Large intestine (tissue), 12 donors: ENCODE measurements at places on chromosomes 5 and 9.

- no peak for DNase-seq
Observed at GRCh38 chr9:117448066-117448465, 33.2 kb upstream of the ASTN2 start.

DNA sequence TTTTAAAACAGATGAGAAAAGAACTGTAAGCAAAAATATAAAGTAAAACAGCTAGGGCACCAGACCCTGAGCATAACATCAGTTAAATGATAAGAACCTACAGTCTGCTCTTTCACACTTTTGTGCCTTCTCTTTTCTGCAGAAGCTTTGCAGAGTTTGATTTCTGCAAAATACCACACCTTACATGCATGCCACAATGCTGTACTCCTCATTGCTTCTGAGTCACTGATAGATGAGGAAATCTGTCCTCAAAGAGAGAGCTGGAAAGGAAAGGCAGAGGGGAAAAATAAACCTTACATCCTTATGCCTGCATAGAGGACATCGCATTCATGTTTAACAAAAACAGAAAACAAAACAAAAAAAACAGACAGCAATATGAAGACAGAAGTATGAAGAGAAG lies 142.9 kb downstream of the ATPSCKMT start:
- no peak for DNase-seq

GRCh38 chr9:96026655-96027213 lies 151.2 kb downstream of the ERCC6L2 start:
- no peak for DNase-seq

DNA sequence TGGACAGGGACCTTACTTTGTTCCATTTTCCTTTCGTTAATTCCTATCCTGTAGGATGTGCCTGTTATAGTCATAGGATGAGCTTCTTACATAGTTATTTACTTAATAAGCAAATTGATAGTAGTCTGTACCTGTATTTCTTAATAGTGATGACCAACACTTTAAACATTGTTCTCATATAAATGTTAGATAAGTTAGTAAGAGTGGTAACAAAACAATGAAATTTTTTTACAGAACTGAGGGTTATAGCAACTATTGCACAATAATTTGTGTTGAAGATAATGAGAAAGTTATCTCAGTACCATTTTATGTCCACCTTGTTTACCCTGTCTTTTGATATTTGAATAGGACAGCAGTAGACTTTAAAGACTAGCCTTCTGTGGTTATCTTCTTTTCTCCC lies 162.9 kb upstream of the ELL2 start:
- no peak for DNase-seq

GRCh38 chr9:136316896-136317676 lies 10.3 kb upstream of the GPSM1 start:
- DNase-seq = no peak

- DNase-seq = no peak
Observed at GRCh38 chr9:127050591-127051001, 71.8 kb downstream of the ANGPTL2 start.

- DNase-seq = no peak
Observed at GRCh38 chr5:18811661-18812060, 1176.3 kb downstream of the CDH18 start.

GRCh38 chr5:26690511-26690910 lies 347.9 kb downstream of the CDH9 start:
- no peak for DNase-seq

DNA sequence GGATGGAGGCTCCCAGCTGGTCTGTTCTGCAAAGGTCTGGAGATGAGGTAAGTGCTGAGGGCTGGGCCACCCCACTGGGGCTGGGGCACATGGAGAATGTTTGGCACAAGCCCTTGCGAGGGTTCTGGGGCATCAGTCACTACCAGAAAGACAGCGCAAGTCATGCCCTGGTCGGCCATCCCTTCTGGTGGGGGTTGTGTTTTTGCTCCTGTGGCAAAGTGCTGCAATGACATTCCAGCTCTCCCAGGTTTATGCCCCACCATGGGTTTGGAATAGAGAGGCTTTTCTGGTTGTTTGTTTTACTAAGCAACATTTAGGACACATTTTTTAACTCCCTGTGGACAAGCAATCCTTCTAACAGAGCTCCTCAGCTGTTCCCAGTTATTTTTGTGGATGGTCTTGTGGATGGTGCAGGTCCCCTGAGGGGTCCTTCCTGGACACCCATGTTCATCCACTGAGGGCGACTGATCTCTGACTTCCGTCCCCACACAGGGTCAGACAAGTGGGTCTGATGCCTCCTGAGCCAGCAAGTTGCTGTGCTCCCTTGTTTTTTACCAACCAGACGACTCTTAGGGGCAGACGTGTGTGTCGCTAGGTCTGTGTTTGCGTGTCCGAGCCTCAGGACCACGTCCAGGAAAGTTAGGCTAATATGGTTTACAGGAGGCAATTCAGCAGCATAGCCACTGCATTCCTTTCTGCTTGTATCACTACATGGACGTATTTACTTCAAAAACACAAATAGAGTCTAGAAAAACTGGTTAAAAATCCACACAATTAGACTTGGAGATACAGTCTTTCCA lies 64.9 kb upstream of the ECM2 start:
- no peak for DNase-seq

DNA sequence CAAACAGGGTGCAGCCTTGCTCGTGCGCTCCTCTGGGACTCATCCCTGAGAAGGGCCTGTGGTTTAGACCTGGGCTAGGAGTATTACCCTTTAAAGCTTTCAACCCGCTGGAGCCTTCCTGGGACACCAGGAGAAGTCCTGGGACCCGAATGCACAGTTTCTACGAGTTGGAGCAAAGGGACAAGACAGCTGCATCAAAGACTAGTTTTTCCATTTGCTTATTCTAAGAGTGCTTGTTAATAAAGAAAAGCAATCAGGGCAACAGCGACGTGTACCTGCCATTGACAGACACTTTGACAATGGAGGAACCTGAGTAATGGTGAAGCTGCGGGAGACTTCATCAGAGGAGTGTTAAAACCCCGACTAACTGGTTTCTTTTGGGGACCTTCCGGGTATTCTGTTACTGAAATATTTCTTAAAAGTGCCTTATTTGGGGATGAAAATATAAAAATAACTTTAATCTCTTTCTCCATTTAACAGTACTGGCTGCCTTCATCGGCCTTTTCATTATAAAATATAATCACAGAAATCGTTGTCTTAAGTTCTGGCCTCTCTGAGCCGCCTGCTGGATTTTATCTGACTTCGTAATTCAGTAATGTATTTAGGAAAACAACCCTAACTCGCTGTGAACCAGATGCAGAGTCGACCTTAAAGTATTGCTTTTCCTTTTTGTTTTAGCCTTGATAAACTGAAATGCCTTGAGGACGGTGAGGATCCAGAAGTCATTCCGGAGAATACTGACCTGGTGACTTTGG lies 732 bp downstream of the SNAPC3 start:
- no peak for DNase-seq

GRCh38 chr5:125992050-125992449 lies 431.2 kb upstream of the GRAMD2B start:
- DNase-seq = no peak

DNA sequence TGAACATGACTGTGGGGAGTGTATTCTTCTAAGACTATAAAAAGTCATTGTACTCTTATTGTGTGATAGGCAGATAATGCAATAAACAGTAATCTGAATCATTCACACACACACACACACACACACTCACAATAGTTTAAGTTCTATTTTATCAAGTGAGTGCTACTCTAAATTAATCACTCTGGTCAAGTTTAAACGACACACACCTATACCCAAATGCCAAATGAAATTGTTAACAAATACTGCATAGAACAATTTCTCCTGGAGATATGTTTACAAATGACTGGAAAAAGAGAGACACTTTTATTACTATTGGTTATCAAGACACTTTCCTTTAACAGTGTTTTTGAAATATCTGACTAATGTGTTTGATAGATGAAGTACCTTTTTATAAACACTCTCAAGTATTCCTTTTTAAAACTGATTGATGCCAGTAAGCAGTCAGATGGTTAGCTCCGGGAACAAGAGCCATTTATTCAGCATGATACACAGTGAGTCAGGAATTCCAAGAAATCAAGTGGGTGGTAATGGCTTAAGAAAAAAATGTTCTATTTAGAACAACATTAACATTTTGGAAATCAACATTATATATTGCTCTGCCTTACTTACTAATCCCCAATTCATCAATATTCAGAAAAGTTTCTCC lies 521.6 kb upstream of the ST8SIA4 start:
- DNase-seq = peak; percentile 9

- DNase-seq = no peak
Observed at GRCh38 chr5:133870661-133871060, 97.8 kb downstream of the C5orf15 start.

DNA sequence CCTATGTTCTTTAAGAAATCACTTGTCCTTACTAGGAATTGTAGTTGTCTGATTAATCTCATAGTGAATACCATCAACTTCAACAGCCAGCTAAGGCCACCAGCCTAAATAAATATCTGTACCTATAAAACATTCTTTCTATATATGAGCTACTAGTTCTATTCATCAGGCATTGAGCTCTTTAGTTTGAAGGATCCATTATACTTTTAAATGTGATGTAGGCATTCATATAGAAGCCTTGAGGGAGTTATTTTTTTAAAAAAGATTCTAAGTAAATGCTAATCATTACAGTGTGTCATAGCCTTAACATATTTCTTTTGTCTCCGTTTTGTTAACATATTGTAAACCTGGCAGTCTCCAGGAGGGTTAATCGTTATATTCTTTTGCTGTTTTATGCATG lies 838.3 kb downstream of the PTPRD start:
- DNase-seq = no peak

- DNase-seq = no peak
Observed at GRCh38 chr9:75935591-75935990, 45.1 kb downstream of the PCSK5 start.

DNA sequence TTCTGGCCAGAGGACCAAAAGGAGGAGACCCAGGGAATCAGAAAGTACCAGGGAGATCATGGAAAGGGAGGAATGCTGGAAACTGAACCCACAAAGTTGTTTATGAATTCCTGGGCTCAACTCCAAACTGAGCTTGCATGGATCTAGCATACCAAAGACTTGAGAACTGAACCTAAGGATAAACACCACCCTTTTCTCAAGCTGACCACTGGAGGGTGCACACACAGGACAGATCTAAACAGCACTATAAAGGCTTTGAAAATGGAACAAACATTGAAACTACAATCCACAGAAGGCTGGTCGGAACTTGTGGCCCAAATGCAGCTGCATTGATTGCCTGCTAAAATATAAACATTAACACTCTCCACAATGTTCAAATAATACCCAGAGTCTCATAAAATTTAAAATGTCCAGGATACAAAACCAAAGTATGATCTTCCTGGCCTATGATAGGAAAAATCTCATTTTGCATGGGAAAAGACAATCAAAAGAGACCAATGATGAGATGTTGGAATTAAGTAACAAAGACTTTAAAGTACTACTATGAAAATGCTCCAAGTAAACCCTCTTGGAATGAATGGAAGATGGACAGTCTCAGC lies 15.6 kb upstream of the IRF1 start:
- peak; percentile 61 for DNase-seq

GRCh38 chr9:77424993-77425392 lies 223.1 kb downstream of the GNA14 start:
- DNase-seq = no peak

GRCh38 chr9:126791406-126792230 lies 13.2 kb upstream of the ZBTB43 start:
- no peak for DNase-seq

- no peak for DNase-seq
Observed at GRCh38 chr5:111580956-111581355, 68.6 kb upstream of the STARD4 start.

- DNase-seq = no peak
Observed at GRCh38 chr9:115520646-115521045, 402.7 kb upstream of the TNC start.

- no peak for DNase-seq
Observed at GRCh38 chr5:174552428-174552827, 172.0 kb upstream of the MSX2 start.

- DNase-seq = no peak
Observed at GRCh38 chr5:82873452-82873851, 203.7 kb downstream of the TMEM167A start.

DNA sequence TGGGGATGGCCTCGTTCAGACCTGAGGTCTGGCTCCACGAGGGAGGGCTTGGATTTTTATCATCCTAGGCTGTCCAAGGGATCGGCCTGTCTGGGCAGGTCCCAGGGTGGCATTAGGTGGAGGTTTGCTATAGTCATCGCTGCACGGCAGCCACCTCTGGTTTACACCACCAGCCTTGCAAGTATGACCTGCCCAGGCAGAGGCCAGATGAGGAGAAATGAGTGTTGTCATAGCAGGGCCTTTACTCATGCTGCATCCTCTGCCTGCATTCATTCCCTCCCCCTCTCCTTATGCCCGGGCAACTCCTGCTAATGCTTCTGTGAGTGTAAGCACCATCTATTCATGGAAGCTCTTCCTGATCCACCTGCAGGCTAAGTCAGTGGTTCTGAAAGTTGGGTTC lies 15.3 kb upstream of the NDST1 start:
- DNase-seq = no peak

- DNase-seq = no peak
Observed at GRCh38 chr5:87121304-87122150, 146.2 kb upstream of the RASA1 start.

GRCh38 chr9:114117614-114117995 lies 18.5 kb upstream of the KIF12 start:
- no peak for DNase-seq
